Heart right ventricle (tissue), 16 donors: ENCODE measurements at places on chromosomes 4 and X. TPM values are rescaled to one million over a fixed set of nuclear protein-coding genes. Genes with fewer than 3 reads are reported as not detected.

- DNase-seq: no peak
These were observed 19.0 kb upstream of the MAGEB2 start for GRCh38 chrX:30196322-30196721.

DNA sequence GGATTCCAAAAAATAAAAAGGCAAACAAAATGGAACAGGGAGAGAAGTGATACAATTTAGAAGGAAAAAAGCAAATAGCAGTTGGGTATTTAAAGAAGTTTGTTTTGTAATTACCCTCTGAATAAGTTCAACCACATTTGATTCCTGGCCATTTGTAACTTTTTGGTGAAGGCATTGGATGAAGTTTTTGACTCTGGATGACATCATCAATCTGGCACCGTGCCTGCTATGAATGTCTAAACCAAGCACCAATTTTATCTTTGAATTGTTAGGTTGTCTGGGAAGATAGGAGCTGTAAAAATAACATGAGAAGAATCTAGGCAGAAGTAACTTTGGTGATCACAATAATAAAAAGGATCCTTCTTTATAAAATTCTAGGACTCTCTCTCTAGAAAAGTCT lies 29.5 kb downstream of the TMPRSS11A start:
- DNase-seq: no peak

DNA sequence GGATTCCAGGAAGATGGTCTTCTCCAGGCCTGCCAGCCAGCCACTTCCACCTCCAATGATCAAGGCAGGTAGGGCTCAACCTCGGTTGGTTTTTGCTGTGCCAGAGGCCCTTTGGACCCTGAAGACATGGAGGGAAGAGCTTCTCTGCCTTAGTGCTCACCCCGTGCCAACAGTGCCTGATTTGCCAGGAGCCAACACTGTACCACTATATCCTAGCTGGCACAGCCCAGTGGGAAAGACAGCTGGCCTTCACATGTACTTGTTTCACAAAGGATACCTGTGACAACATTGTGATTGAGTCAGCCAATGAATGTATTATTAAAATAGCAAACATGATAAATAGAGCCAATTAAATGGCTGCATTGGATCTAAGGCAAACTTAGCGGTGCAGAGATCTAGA lies 51.9 kb upstream of the PRPS1 start:
- DNase-seq: no peak

DNA sequence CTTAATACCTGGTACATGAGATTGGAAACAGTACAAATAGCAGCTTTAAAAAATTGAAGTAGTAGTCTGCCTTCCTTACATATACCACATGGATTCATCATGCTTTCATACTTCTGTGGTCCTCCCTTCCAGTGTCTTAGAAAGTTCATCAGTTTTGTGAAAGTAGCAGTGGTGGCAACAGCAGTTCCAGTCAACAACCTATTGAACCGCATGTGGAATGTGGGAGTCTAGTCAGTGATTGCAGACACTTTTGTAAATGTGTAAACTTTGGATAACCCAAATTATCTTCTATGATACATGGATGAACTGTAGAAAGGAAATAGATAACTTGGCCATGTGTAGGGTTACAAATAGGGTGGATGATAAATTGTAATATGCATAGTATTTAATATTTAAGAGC lies 34.1 kb downstream of the FNIP2 start:
- DNase-seq: no peak

GRCh38 chrX:49042581-49043219 lies 457 bp downstream of the TFE3 start:
- no peak for DNase-seq

DNA sequence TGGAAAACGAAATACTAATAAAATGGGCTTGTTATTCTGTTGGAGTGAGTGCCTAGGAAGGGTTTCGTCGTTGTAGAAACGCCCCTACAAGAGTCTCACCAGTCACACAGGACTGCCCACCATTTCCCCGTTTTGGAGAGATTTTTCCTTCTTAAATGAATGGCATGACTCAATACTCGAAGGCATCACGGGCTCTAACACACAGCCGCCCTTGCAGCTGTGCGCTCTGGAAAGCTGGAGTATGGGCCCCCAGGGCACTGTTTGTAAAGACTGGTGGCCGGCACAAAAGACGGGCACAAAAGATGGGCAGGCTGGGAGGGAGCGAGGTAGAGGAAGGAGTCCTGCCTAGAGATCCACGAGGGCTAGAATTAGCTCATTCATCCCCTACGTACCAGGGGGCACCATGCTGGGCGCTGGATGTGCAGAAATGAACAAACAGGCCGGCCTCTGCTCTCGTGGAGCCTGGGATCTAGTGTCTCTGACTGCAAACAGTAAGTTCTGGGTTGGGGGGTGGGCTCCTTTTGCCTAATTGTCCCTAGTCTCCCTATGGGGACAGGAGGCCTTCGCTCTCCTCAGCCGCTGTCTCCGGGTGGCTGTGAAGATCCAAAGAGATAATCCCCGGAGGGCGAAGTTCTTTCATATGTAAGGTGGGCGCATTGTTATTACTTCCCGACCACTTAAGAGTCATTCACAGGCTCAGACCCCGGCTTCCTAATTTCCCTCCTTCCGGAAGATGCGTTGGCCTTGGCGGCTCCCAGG lies 1.0 kb upstream of the SFRP2 start:
- DNase-seq: no peak

DNA sequence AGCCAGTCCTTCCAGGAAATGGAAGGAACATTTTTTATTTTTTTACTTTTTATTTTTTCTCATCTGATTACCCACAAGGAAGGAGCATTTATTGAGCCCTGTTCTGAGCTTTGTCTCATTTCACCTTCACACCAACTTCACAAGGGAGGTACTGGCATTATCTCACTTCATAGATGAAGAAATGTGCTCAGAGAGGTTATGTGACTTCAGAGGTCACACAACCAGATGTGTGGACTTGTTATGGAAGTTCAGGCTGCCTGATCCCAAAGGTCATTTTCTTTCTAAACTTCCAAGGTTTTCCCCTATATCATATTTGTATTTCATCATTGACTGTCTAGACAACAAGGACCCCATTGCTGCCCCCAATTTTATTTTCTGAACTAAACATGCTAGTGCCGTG lies 160.3 kb downstream of the DCLK2 start:
- DNase-seq: no peak

Gene PNMA6F
- total RNA-seq: not detected

Gene TXK
- 1.4 TPM for total RNA-seq

Gene SULT1B1
- 1.9 TPM for total RNA-seq

Gene NUDT10
- total RNA-seq: not detected
